ENCODE measurements at places on chromosomes 7 and 10. TPM values are rescaled to one million over a fixed set of nuclear protein-coding genes. Genes with fewer than 3 reads are reported as not detected.

Gene NPFFR1
- not detected for total RNA-seq

- DNase-seq, result no peak
Measured at GRCh38 chr10:99170116-99170675, 65.5 kb downstream of the HPSE2 start.

Gene MYL10
- not detected for total RNA-seq

DNA sequence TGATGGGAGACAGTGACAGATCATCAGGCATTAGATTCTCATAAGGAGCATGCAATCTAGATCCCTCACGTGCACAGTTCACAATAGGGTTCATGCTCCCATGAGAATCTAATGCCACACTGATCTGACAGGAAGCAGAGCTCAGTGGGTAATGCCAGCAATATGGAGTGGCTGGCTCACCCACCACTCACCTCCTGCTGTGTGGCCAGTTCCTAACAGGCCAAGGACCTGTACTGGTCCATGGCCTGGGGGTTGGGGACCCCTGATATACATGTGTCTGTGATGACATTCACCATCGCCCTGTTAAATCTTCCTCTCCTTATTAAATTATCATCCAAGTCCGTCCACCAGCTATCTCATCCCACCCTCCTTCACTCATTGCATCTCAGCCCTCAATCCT lies 118.4 kb downstream of the TEX36 start:
- no peak for DNase-seq

DNA sequence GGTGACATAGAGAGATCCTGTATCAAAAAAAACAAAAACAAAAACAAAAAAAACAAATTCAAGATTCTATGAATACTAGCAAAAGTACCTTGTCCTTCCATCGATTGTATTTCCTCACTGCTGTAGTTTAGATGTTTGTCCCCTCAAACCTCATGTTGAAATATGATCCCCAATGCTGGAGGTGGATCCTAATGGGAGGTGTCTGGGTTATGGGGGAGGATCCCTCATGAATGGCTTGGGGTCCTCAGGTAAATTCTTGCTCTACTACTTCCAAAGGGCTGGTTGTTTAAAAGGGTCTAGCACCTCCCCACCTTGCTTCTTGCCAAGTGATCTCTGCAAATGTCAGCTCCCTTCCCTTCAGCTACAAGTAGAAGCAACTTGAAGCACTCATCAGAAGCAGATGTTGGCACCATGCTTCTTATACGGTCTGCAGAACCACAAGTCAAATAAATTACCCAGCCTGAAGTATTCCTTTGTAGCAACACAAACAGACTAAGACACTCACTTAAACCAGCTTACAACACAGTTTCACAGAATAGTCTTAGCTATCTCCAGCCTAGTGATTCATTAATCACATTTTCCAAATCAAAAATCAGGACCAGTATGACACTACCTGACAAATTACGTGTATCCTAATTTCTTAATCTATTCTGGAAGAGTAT lies 20.7 kb downstream of the ABI1 start:
- no peak for DNase-seq

DNA sequence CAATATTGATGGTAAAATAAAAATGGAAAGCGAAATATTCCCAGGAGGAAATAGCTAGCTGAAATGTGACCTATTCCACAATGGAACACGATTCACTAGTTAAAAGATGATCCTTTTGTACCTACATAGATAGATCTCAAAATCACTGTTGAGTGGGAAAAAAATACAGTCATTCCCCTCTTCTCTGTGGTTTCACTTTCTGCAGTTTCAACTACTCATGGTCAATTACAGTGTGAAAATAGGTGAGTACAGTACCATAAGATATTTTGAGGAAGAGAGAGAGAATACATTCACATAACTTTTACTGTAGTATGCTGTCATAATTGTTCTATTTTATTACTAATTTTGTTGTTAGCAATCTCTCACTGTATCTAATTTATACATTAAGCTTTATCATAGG lies 56.0 kb upstream of the COL13A1 start:
- DNase-seq, result no peak

Gene NKX1-2
- 0.02 TPM for total RNA-seq

Gene CTBP2
- 75.1 TPM for total RNA-seq

GRCh38 chr7:16773326-16773725 lies 19.8 kb downstream of the TSPAN13 start:
- DNase-seq, result no peak

GRCh38 chr7:94590526-94591162 lies 65.3 kb downstream of the SGCE start:
- DNase-seq, result no peak

Gene MLXIPL
- 1.6 TPM for total RNA-seq

DNA sequence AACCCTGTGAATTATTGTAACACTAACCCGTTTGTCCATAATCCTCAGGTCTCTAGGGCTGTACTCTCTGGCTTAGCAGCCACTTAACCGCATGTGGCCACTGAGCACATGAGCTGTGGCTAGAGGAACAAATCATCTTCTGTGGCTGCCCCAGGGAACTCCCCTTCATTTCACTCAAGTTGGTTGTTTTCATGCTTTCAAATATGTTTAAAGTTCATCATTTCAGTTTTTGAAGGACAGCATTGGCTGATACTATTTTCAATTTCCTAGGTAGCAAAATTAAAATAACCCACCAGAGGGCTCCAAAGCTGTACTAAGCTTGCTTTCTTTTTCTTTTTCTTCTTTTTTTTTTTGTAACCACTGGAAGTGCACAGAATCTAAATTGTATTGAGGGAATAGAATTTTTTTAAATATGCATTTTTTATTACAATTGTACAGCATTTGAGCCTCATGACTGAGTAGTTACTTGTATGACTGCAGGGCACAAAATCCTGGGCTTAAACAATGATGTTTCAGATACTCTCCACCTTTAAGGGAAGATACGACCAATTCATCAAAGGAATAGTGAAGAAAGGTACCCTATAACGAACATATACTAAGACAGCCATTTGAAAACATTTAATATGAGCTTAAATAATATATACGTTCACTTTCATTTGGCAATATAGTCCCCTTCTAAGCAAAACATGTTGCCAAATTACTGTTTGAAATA lies 38.6 kb downstream of the MRC1 start:
- DNase-seq, result no peak

Gene ZNF727
- total RNA-seq, result not detected

GRCh38 chr10:28761084-28761846 lies 83.9 kb downstream of the BAMBI start:
- no peak for DNase-seq

Gene PNLIPRP3
- total RNA-seq, result not detected

DNA sequence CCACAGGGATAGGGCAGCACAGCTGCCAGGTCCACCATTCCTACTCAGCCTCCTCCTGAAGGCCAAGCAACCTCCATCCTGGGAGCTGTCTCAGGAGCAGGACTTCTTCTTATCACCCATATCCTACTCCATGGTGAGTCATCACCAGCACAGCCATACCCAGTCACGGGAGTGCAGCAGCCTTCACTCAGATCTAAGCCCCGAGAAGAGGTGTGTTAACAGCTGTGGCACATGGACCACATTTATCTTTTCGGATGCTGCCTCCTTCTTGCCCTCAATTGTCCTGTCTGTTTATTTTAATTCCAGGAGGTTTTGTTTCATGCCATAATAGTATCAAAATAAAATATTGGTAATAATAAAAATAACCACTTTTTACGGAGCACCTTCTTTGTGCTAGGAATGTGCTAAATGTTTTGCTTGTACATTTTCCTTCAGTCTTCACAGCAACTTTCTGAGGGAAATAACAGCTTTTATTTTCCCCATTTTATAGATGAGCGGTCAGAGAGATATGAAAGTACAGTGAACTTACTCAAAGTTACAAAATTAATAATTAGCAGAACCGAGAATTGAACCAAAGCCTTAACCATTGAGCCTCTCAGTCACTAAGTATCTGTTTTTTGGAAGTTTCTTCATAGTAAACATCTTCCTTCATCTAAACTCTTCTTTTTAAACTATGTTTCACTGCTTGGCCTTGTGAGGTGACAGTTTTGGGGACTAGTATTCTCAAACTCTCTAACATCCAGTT lies 2.5 kb upstream of the KEL start:
- DNase-seq, result no peak

Gene SLC18A3
- not detected for total RNA-seq

DNA sequence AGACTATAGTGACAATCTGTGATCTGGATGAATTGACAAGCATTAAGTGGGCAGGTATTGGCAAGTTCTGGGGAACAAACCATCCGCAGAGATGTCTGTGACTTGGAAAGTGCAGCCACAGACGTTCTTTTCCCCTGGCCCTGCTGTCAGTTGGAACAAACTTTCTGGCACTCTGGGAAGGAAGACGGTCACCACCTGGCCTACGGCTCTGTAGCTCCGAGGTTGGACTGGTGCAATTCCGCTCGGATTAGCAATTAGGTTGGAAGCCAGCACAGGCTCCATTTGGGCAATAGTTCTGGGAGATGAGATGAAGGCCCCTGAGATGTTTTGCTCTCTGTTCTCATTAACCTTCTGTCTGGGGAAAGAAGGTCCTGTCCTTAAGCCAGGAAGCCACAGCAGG lies 437.5 kb downstream of the CALN1 start:
- DNase-seq, result no peak

DNA sequence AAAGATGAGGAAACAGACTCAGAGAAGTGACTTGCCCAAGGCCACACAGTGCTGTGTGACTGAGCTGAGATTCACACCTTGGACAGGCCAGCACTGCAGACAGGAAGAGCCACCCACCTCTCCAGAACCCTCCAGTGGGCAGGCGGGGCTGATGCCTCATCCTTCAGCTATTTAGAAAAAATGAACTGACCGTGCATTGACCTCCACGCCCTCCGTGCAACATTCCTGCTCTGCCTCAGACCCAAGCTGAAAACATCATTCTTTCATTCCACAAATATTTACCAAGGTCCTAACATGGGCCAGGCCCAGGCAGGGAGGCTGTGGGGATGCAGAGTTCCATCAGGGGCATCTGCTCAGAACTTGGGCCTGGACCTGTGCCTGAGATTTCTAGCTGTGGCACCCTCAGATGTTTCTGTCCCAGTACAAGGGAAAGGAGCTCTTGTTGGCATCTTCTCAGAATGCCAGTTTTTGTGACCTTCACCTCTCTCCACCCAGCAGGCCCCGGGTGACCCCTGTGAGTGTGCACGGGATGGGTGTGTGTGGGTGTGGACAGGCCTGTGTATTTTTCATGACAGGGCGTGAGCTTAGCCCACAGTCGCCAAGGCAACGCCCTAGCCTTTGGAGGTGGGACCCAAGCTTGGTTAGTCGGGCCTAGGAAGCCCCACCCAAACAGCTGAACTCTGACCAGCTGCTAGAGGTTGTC lies 6.5 kb downstream of the VSIR start:
- peak; percentile 92 for DNase-seq

- no peak for DNase-seq
Measured at GRCh38 chr10:7296648-7297047, 114.2 kb downstream of the SFMBT2 start.

- DNase-seq, result no peak
Measured at GRCh38 chr10:27908231-27908630, 90.6 kb downstream of the ODAD2 start.

GRCh38 chr7:22610951-22611757 lies 111.2 kb upstream of the STEAP1B start:
- no peak for DNase-seq

DNA sequence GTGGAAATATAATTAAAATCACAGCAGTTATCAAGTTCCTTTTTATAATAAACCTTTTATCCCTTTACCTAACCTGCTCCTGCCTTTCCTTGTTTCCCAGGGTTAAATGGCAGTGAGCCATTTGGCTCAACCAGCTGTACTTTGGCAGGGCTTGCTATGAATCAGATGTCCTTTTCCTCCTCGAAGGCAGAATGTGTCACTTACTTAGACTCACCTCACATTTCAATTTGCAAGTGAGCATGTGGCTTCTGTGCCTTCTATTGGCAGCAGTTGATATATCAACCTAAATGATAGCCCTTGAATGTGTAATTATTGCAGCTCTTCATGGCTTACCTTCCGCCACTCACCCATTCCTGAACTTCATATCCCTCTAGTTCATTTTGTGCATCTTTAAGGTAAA lies 301.7 kb downstream of the CSTF2T start:
- DNase-seq, result no peak

DNA sequence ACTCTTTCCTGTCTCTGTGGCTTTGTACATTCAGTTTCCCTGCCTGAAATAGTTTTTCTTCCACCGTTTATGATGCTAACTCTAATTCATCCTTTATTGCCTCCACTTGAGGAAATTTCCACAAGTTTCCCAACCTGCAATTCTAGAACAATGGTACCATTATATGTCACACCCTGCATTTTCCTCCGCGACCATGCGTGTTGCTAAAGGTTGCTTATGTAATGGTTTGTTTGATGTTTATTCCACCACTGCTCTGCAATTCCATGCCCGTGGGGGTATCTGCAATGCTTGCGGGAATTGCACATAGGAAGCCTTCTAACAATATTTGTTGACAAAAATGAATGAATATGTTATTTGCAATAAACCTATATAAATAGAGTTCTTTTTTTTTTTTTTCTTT lies 69.5 kb upstream of the ST8SIA6 start:
- DNase-seq, result no peak

Gene CACNA2D1
- 15.7 TPM for total RNA-seq

Gene PRSS2
- total RNA-seq, result not detected

GRCh38 chr7:38846280-38846679 lies 62.7 kb downstream of the VPS41 start:
- peak; percentile 79 for DNase-seq

Measured in NCI-H460 (cell line).